Activated B cell treated with CpG ODN at 0.5 μM for 24 hours (primary cell): ENCODE measurements at places on chromosomes 16 and 17. TPM values are rescaled to one million over a fixed set of nuclear protein-coding genes. Genes with fewer than 3 reads are reported as not detected.
A peak's percentile ranks its signal among the peaks of the same experiment; 100 is the strongest.

Gene KRT23
- not detected in 2 replicates for total RNA-seq

DNA sequence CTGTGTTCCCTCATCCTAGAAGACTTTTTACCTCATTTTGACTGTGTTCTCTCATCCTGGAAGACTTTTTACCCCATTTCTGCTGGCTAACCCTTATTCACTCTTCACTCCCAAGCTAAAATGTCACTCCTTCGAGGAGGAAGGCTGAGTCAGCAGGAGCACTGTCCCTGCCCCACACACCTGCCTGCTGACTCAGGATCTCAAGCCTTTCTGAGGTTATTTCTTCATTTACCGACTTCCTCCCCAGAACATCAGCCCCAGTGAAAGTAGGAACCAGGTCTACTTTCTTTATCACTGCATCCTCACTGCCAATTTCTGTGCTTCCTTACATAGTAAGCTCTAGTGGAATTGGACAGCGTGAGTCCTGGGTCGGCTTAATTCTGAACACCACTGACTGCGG is 220.6 kb downstream of the HS3ST4 start:
- no peak overlapping the region for H3K27ac ChIP-seq
- no peaks in the 10 kb centered on the region for H3K36me3 ChIP-seq
- H3K4me1 ChIP-seq: no peaks in the 10 kb centered on the region
- H3K4me3 ChIP-seq: no peak overlapping the region

GRCh38 chr16:21598701-21599121 is 666 bp upstream of the METTL9 start:
- H3K4me3 ChIP-seq: peak overlapping the region; percentile 89
- H3K27me3 ChIP-seq: no peaks in the 10 kb centered on the region
- H3K27ac ChIP-seq: peak overlapping the region; percentile 93
- no peak for DNase-seq
- peaks cover 30% of the 10 kb centered on the region for H3K4me1 ChIP-seq

Gene TPPP3
- total RNA-seq: 0.15 TPM in 1 of 2 replicates, not detected in the other

Gene SCNN1G
- total RNA-seq: not detected in 2 replicates

DNA sequence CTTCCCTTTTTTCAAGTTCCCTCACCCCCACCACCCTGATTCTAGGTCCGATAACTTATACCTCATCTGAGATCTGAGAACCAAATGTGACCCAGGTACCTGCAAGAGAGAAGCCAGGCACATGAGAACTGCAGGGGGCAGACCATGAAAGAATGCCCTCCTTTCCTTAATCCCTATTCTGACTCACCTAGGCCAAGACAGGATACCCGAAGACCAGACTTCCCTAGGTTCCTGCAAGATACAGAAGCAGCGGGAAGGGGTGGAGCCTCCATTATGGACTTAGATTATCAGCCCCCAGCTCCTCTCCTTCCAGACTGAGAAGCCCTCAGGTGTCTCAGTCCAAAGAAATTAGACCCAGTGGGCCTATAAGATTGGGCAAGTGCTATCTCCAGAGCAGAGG is 2.1 kb downstream of the KCNAB3 start:
- no peak overlapping the region for H3K27ac ChIP-seq
- no peak for DNase-seq
- no peak overlapping the region for H3K4me3 ChIP-seq

Gene CCL4L2
- total RNA-seq: 16.3 and 18.7 TPM in 2 replicates

- H3K4me1 ChIP-seq: no peaks in the 10 kb centered on the region
- no peak for DNase-seq
- H3K27ac ChIP-seq: no peak overlapping the region
- peaks cover 2% of the 10 kb centered on the region for H3K27me3 ChIP-seq
Measured at GRCh38 chr16:83983491-83983890, 15.4 kb downstream of the NECAB2 start.

DNA sequence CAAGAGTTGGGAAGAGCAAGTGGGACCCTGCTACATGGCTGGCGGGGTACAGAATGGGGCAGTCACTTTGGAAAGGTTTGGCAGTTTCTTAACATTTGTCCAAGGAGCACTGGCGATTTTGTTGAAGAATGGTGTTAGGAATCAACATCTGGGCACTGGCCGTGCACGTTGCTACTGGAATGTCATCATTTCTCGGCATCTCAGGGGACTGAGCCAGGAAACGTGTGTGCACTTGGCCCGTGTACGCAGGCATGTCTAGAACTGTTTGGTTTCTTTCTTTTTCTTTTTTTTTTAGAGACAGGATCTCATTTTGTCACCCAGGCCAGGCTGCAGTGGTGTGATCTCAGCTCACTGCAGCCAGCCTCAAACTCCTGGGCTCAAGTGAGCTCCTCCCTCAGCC is 17.3 kb upstream of the FOXK2 start:
- H3K27me3 ChIP-seq: no peaks in the 10 kb centered on the region
- H3K4me1 ChIP-seq: peaks cover 17% of the 10 kb centered on the region
- no peak overlapping the region for H3K27ac ChIP-seq

Gene NGFR
- total RNA-seq: 1.2 and 1.3 TPM in 2 replicates

GRCh38 chr17:47850373-47850691 is 631 bp downstream of the SP6 start:
- peaks cover 69% of the 10 kb centered on the region for H3K27me3 ChIP-seq
- DNase-seq: no peak
- H3K36me3 ChIP-seq: no peaks in the 10 kb centered on the region

GRCh38 chr17:65190467-65191097 is 53.4 kb downstream of the RGS9 start:
- H3K27ac ChIP-seq: no peak overlapping the region
- H3K27me3 ChIP-seq: no peaks in the 10 kb centered on the region
- no peak overlapping the region for H3K4me3 ChIP-seq
- H3K4me1 ChIP-seq: no peaks in the 10 kb centered on the region
- DNase-seq: no peak
- H3K36me3 ChIP-seq: no peaks in the 10 kb centered on the region

- H3K36me3 ChIP-seq: peaks cover 46% of the 10 kb centered on the region
- peaks cover 52% of the 10 kb centered on the region for H3K4me1 ChIP-seq
- H3K27ac ChIP-seq: peak overlapping the region; percentile 63
- no peak for DNase-seq
- no peak overlapping the region for H3K4me3 ChIP-seq
Measured at GRCh38 chr16:16025214-16025968, 76.0 kb downstream of the ABCC1 start.

Gene MYH1
- total RNA-seq: not detected in 2 replicates

- no peak overlapping the region for H3K27ac ChIP-seq
- H3K4me1 ChIP-seq: peaks cover 1% of the 10 kb centered on the region
- peaks cover 58% of the 10 kb centered on the region for H3K27me3 ChIP-seq
- no peaks in the 10 kb centered on the region for H3K36me3 ChIP-seq
- no peak overlapping the region for H3K4me3 ChIP-seq
Measured at GRCh38 chr16:85173981-85174751, 61.9 kb upstream of the CIBAR2 start.

GRCh38 chr16:9061358-9061813 is 30.1 kb upstream of the HAPSTR1 start:
- no peak for DNase-seq
- no peak overlapping the region for H3K27ac ChIP-seq
- H3K4me3 ChIP-seq: peak overlapping the region; percentile 13
- no peaks in the 10 kb centered on the region for H3K27me3 ChIP-seq

DNA sequence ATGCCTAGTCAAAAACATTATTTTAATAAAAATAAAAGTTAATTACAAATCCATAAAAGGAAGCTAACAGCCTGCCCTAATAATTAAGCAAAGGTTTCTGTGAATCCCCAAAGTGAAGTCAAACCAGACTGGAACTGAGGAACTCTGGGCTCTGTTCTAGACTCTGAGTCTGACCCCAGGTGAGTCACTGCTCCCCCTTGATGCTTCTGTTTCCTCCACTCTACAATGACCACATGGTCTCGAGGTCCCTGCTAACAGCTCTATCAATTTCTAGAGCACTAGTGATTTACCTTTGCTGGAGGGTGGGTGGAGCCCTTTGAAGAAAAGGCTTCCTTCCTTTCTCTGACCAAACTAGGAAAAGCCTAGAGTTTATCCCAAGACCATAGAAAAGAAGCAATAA is 32.4 kb downstream of the XPO6 start:
- H3K4me1 ChIP-seq: peaks cover 67% of the 10 kb centered on the region
- peaks cover 64% of the 10 kb centered on the region for H3K36me3 ChIP-seq
- H3K27me3 ChIP-seq: no peaks in the 10 kb centered on the region
- DNase-seq: no peak

DNA sequence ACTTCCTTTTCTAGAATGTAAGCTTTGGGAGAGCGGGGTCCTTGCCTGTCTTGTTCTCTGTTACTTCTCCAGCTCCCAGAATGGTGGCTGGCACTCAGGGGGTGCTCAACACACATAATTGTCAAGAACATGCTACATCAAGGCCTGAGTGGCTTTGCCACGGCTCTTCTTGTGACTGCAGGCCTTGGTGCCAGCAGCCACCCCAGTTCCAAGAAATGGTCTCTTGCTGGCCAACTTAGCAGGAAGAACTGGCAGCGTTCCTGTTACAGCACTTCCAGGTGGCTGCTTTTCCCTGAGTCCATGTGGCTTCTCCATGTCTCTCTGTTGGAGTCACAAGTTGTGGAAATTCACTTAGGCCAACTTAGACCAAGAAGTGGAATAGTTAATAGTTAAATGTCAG is 36.1 kb downstream of the PRKCB start:
- no peaks in the 10 kb centered on the region for H3K27me3 ChIP-seq
- peaks cover 24% of the 10 kb centered on the region for H3K36me3 ChIP-seq
- H3K4me3 ChIP-seq: no peak overlapping the region
- no peak for DNase-seq
- H3K4me1 ChIP-seq: peaks cover 86% of the 10 kb centered on the region

Gene CRYM
- 4.2 and 4.5 TPM in 2 replicates for total RNA-seq

- H3K27ac ChIP-seq: no peak overlapping the region
- no peaks in the 10 kb centered on the region for H3K4me1 ChIP-seq
- H3K27me3 ChIP-seq: peaks cover 3% of the 10 kb centered on the region
- no peak overlapping the region for H3K4me3 ChIP-seq
- H3K36me3 ChIP-seq: no peaks in the 10 kb centered on the region
- no peak for DNase-seq
Measured at GRCh38 chr17:9221922-9222180, 200.5 kb downstream of the NTN1 start.

DNA sequence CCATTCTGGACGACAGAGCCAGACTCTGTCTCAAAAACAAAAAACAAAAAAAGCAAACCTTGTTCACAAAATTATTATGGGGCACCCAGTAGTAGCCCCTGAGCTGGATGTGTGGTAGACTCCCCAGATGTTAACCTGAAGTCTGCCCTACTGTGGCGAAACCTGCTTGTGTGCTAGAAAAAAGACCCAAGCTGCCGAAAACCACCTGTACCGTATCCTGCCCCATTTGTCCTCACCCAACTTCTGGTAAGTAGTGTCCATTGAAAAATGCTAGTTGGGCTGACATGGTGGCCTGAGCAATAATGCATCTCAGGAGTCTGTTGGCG is 9.1 kb downstream of the RMI2 start:
- no peak for DNase-seq
- H3K4me3 ChIP-seq: peak overlapping the region; percentile 71
- H3K27me3 ChIP-seq: peaks cover 5% of the 10 kb centered on the region
- peaks cover 67% of the 10 kb centered on the region for H3K4me1 ChIP-seq

DNA sequence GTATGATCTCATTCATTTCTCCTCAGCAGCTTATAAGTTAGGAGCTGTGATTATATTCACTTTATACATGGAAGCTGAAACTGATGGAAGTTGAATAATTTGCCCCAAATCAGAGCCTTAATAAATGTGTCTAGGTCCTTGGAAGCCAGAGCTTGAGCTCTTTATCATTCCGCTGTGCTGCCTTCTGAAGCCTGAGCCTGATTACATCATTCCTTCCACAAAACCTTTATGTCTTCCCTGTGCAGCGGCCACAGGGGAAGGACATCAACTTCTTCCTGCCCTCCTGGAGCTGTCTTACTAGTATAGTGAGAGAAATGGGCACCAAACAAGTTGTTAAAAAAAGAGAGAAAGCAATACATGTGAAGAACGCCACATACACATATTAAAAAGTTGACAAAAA is 6.8 kb downstream of the TNRC6C start:
- DNase-seq: no peak
- no peak overlapping the region for H3K4me3 ChIP-seq
- peaks cover 55% of the 10 kb centered on the region for H3K4me1 ChIP-seq
- no peak overlapping the region for H3K27ac ChIP-seq

DNA sequence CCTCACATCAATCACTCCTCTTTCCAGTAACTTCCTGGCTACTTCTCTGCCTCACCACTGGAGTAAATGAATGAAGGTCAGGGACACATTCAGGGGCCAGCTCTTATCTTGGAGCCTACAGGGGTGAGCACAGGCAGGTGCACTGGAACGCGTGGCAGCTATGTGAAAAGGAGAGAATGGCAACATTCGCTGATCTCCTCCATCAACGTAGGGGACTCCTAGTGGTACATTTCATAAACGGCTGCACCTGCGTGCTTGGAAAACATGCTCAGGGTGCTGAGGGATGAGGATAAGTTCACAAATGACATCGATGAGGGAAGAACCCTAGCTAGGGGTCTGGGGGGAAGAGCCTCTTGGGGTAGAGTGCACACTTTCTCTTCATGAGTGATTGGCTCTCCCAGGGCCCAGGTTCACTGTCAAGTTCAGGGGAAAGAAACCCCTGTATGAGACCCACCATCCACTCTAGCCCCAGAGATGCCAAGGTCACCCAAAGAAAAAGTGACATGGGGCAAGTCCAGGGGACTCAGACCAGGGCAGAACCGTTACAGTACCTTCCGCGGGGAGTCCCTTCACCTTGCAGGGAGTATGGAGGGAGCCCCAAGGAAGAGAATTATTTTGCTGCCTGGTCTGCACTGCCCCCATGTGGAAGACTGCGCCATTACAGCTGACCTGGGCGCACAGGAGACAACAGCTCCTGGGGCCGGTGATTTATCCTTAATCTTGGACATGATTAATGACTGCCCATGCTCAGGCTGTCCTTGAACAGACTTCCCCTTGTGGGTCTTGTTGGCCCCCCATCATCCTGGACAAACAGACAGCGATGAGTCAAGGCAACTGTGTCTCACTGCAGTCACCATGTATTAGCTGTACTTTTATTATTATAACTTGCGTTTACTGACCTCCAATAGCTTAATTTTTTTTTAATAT is 30.1 kb downstream of the VAC14 start:
- peaks cover 74% of the 10 kb centered on the region for H3K36me3 ChIP-seq
- DNase-seq: peak; percentile 36
- H3K4me1 ChIP-seq: no peaks in the 10 kb centered on the region

DNA sequence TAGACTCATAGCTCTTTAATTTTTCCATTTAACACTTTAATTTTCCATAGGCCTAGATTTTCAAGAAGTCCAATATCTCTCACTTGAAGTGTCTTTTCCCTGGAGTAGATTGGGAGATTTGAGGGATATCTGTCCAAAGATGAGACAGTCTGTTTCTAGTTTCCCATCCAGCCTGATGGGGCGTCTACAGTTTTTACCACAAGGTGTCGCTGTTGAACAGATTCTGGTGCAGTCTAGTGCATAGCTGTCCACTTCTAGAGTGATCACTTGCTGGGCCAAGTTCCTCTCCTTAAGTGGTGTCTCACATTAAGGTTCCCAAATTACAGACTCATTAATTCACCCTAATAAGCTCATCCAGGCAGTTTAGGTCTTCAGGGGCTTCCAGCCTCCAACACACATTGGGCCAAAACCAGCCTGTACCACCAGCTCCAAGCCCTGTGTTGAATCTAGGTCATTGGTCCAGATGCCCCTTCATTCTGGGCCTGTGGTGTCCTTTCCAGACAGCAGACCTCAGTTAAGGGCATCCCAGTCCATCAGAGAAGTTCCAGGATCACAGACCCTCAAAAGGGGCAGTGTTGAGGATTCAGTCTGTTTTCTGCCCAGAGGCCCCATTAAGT is 9.4 kb downstream of the SNX20 start:
- peak overlapping the region; percentile 46 for H3K27ac ChIP-seq
- H3K36me3 ChIP-seq: peaks cover 78% of the 10 kb centered on the region
- peaks cover 7% of the 10 kb centered on the region for H3K4me1 ChIP-seq
- DNase-seq: no peak

Gene ZNF624
- 6.3 and 6.9 TPM in 2 replicates for total RNA-seq
